ENCODE measurements at places on chromosomes 2 and 18.
A peak's percentile ranks its signal among the peaks of the same experiment; 100 is the strongest.

GRCh38 chr2:239161711-239162140 is 239.1 kb downstream of the HDAC4 start:
- no peak for DNase-seq

- DNase-seq = no peak
These were observed 55.2 kb downstream of the SOS1 start for GRCh38 chr2:39065616-39066015.

GRCh38 chr18:62586151-62586774 is 63.4 kb downstream of the ZCCHC2 start:
- DNase-seq = peak; percentile 92

DNA sequence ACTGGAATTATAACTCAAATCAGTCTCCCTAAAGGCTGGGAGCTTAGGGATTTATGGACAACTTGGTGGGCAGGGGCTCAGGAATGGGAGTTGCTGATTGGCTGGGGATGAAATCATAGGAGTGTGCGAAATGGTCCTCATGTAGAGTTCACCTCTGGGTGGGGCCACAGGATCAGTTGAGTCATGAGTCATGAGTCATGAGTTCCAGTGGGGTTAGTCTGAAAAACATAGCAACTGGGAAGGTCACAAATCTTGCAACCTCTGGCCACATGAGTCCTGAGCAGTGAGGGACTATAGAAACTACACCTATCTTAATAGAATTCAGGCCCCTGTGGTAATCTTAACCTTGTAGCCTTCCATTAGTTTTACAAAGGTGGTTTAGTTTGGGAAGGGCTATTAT is 383.3 kb downstream of the RBM43 start:
- DNase-seq = peak; percentile 40

DNA sequence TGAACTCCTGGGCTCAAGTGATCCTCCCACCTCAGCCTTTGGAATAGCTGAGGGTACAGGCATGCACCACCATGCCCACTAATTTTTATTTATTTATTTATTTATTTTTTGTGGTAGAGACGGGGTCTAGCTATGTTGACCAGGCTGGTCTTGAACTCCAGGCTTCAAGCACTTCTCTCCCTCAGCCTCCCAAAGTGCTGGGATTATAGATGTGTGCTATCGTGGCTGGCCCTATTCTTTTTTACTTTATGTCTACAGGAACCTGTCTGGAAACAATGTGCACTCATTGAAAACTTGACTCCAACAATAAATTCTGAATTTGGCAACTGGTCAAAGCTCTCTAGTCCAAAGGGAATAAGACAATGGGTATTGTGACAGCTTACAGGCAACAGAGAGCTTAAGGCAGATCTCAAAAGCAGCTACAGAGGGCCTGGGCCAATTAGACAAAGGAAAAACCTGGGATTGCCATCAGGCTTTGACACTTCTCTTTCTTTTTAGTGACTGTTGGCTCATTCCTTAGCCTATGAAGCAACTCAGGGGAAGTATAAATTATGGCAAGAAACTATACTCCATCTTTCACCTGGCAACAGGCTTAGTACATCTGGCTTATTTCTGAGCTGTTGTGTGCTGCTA is 55.1 kb upstream of the RAPGEF4 start:
- DNase-seq = no peak

- DNase-seq = no peak
These were observed 327.1 kb upstream of the CDH2 start for GRCh38 chr18:28504066-28504465.

GRCh38 chr2:63668466-63668865 is 79.7 kb downstream of the MDH1 start:
- no peak for DNase-seq

DNA sequence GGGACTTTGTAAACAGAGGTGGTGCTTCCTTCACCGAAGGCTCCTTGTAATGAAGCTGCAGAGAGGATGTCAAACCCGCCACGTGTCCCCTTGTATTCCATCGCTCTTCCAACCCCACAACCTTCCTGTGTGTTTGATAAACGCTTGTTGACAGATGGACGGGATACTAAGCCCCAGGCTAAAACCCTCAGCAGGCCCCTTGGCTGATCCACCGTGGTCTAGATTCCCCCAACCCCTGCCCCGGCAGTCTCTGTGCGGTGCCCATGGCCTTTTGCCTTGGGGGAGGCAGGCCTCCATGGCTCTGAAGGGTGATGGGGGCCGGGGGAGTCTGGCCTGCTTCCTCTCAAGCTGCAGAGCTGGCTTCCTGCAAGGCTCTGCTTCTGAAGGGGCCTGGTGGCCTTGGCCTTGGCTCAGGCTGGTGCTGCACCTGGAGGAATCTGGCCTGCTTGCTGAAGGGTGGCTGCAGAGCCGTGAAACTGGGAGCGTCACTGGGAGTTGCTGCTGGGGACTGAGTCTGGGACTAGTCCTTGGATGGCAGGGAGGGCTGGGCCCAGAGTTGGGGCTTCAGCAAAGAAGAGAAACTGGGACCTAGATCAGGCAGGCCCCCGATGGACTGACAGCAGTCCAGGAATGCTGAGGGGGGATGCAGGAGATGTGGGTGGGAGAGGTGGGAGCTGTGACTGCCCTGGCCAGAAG is 9.6 kb upstream of the NTSR2 start:
- no peak for DNase-seq

DNA sequence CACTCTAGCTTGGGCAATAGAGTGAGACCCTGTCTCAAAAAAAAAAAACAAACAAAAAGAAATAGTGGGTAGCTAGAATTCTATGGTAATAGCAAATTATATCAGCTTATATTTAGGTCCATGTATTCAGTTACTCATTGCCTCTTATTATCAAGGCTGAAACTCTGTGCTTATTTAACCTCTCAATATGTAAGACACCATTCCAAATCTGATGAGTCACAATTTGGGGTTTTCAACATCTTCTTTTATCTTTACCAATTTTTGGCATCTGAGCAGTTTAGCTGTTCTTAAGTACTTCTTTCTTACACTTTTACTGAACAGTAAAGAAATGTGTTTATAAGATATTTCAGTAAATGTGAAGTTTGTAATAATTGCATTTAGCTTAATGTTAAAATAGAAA is 69.3 kb downstream of the TTC27 start:
- DNase-seq = no peak

GRCh38 chr2:181143790-181144300 is 163.4 kb downstream of the UBE2E3 start:
- DNase-seq = no peak

DNA sequence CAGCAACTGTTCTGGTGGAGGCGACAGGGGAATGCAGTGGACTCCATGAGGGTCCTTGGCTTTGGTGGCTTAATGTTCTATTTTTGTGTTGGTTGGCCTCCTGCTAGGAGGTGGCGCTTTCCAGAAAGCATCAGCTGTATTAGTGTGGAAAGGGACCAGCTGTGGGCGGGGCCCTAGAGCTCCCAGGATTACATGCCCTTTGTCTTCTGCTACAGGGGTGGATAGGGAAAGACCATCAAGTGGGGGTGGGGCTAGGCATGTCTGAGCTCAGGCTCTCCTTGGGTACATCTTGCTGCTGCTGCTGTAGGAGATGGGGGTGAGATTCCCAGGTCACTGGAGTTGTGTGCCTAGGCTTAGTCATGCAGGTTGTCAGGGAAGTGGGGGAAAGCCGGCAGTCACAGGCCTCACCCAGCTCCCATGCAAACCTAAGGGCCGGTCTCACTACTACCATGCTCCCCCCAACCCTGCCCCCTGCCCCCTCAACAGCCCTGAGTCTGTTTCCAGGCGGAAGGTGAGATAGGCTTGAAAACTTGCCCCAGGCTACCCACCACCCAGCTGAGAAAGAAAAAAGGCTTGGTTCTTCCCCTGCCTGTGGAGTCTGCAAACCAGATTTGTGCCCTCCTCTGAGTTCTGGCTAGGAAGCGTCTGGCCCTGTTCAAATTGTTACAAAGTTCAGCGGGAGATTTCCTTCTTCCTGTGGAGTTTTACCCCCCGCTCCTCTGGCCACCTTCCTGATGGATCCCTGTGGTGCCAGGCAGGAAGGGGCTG is 141.3 kb upstream of the LYPD1 start:
- DNase-seq = no peak

DNA sequence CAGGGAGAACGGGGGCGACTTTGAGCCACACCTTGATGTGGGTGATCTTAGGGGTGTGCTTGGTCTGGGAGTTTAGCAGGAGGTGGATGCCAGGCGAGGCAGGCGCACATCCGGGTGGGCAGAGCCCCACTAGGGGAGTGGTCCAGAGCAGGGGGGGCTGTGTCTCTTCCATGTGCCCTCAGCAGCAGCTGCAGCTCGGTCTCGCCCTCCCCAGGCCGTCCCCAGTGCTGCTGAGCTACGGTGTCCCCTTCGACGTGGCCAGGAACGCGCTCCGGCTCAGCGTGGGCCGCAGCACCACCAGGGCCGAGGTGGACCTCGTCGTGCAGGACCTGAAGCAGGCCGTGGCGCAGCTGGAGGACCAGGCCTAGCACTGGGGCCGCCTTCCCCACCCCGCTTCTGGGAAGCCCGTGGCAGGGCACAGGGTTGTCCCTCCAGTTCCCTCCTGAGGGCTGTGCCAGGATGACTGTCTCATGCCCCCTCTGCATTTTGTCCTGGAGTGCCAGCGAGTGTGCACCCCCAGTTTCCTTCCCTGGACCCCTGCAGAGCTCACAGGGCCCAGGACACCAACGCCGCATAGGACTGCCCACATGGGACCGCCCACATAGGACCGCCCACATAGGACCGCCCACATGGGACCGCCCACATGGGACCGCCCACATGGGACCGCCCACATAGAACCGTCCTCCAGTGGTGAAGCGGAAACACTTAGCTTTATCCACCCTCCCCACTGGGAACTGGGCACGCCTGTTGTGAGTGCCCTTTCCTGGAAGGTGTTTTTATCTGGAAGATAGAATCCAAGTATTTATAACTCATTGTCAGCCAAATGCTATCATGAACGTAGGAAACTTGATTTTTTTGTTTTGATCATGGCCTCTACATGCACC is 1.9 kb upstream of the ESPNL start:
- DNase-seq = peak; percentile 74

Data from suppressor macrophage (primary cell).